Fibroblast of upper back skin (primary cell): ENCODE measurements at places on chromosomes 6 and 20.

- no peak for DNase-seq
Observed at GRCh38 chr20:1846341-1846740, 48.9 kb upstream of the SIRPA start.

DNA sequence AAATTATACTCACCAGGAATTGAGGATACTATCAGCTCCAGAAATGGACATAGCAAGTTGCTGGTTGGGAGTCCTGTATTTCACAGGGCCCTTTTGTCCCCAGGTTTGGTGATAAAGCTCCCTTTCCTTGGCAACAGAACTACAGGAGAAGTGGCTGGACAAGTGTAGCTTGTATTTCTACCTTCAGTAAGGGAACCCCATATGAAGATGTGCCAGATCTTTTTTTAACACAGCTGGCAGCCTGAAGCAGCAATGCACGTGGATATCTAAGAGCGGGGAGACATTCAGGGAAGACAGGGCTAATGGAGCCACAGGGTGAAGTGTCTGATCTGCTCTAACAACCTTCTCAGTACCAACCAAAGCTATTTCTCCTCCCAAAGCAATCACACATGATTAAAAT is 373.9 kb upstream of the ID4 start:
- DNase-seq, result no peak

GRCh38 chr20:458776-459175 is 3.6 kb downstream of the TBC1D20 start:
- no peak for DNase-seq

GRCh38 chr20:24959591-24960301 is 10.7 kb downstream of the CST7 start:
- DNase-seq, result no peak

DNA sequence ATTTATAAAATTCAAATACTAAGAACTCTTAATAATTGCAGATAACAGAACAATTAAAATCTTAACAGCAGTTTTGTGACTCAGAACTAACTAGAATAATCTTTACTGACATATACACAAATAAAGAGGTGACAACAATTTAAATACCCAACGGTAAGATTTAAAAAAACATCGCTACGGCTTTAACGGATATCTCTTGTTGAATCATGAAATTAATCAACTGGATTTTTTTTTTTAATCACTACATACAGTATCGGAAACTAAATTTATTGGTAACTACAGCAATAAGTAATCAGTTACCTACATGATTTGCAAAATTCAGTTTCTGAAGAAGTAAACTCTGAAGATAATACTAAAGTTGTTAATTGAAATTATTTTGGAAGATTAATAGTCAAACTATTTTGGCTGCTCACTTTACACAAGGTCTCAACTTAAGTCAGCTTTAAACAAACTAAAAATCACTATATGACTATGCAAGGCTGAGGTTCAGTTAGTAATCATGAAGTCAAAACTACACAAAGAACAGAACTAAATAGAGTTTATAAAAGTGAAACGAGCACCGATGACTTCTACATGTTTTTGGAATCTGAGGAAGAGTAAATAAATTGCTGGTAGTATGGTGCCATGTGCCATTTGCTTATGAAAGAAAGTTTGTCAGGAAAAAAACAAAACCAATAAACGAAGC is 128.8 kb downstream of the HUS1B start:
- DNase-seq, result no peak

- no peak for DNase-seq
Observed at GRCh38 chr6:108294297-108294726, 542 bp upstream of the AFG1L start.

- peak; percentile 74 for DNase-seq
Observed at GRCh38 chr6:11685481-11686093, 93.0 kb downstream of the ADTRP start.
